ENCODE measurements at places on chromosomes 3 and 15.

- no peak for DNase-seq
Observed at GRCh38 chr3:178546079-178546478, 9.8 kb downstream of the KCNMB2 start.

DNA sequence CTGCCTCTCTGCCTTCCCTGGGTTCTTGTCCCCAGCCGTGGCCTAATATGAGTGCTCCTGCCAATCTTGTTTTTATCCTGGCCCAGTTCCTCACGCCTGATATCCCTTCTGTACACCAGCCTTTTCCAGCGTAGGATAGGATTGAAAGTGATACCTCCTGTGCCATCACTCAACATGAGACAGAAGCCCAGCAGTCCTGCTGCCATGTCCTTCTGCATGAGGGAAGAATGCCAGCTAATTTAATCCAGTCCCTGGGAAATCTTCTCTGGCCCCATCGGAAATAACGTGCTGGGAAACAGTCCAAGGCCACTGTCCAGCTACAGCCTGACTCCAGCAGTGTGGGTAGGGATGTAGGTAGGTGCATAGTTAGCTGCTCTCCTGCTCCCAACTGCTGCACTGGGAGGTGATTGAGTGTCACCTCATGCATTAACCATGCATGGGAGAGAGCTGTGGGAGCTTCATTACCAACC is 92.0 kb upstream of the TPM1 start:
- DNase-seq = no peak

DNA sequence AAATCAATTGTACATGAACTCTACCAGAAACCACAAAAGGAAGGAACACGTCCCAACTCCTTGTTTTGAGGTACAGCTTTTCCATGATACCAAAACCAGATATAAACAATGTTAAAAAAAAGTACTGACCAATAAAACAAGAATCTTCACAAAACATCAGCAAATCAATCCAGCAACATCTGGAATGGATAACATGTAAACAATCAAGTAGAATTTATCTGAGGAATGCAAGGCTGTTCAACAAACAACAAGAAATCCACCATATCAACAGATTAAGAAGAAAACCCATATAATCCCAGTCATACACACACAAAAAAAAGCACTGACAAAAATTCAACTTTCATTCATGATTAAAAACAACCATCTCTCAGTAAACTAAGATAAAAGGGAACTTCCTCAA is 26.7 kb downstream of the TJP1 start:
- DNase-seq = no peak

DNA sequence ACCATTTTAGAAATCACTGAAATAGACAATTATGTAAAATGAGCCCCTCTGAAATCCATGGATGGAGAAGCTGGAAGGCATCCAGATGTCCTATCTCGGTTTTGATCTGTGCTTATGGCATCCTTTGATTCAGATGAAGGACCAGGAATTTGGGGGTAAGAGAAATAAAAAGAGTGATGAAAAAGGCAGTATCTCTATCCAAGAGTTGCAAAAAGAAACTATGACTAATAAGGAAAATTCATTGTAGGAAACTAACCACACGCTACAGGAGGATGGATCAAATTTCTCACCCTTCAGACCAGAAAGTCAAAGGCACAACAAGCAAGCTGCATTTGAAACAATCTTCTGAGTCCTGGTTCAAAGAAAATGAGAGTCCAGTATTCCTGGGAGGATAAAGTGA is 34.8 kb downstream of the SRGAP3 start:
- DNase-seq = peak; percentile 52

- DNase-seq = no peak
Observed at GRCh38 chr3:194084284-194084683, 51.7 kb upstream of the HES1 start.

DNA sequence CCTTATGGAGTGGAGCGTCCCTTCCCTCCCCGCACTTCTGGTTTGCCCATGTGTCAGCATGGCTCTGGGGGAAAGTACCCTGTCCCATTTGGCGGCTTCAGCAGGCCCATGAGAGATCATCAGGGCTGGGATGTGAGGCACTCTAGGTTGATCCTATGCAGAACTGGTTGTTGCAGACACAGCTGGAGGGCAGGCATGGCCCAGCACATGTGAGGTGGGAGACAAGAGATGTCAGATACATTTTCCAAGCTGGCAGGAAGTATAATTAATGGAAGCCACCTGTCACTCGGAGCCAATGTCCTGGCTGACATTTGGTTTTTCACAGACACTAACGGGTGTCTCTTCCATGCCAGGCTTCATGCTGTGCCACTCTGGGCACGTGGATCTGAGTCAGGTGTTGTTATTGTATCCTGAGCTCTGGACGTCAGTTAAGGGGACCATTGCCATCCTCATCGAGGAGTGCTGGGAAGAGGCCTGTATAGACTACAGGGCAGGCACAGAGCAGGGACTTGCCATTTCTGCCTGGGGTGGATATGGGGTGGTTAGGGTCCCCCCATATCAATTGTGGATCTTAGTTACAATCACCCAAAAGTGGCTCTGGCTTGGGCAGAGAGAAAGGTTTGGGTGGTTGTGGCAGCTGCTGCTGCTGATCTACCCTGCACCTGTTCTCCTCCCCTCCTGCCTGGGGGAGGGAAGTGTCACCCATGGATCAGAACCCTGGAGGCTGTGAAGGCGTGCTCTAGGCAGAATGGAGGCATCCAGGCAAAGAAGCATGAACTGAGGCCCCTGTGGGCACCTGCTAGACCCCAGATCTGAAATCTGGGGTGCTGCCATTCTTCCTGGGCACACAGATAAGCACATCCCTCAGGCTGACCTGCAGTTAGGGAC is 140.7 kb downstream of the FBLN2 start:
- peak; percentile 26 for DNase-seq

GRCh38 chr3:34408088-34408487 is 609.7 kb downstream of the PDCD6IP start:
- DNase-seq = no peak

DNA sequence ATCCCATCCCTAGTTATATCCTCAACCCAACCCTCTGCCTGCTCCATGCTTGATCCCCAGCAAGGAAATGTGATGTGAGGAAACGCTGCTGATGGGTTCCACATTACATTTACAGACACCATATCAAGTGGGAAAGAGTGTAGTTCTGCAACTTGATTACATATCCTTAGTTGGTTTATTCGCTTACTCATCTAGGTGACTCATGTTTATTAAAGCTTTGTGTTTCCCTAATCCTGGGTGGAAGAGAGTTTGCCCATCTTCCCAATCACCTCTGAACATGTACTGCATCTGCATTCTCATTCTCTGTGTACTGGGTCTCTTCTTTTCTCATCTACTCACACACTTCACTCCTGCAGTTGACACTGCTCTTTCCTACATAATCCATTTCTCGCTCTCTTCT is 91.7 kb upstream of the PDZRN3 start:
- DNase-seq = no peak

Data from myocyte (in vitro differentiated cells).